ENCODE measurements at places on chromosomes 16 and 17.
A peak's percentile ranks its signal among the peaks of the same experiment; 100 is the strongest.

DNA sequence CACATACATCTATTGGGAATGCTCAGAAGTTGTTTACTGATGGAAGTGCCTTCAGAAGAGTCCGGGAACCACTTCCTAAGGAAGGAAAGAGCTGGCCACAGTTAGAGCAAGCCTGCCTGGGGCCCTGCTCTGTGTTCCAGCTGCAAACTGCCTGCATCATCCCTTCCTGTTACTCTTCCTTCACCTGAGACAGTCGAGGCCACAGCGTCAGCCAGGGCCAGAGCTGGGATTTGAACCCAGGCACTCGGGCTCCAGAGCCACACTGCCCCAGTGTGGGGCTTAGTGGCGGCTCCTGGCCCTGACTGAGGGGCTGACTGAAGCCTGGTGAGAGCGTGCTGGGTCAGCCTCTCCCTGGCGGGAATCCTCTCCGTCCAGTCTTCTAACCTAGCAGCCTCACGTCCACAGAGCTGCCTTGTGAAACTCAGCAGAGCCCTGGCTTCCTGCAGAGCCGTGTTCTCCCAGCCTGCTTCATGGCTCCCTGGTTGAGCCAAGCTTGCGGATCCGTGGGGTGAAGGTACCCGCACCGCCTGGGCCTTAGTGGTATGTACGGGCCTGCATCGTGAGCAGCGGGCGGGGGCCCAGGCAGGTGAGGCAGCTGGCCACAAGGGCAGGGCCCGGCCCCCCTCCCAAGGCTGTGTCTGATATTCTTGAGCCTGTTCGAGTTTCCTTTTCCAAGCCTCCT lies 4.6 kb upstream of the C17orf99 start:
- no peak for DNase-seq

DNA sequence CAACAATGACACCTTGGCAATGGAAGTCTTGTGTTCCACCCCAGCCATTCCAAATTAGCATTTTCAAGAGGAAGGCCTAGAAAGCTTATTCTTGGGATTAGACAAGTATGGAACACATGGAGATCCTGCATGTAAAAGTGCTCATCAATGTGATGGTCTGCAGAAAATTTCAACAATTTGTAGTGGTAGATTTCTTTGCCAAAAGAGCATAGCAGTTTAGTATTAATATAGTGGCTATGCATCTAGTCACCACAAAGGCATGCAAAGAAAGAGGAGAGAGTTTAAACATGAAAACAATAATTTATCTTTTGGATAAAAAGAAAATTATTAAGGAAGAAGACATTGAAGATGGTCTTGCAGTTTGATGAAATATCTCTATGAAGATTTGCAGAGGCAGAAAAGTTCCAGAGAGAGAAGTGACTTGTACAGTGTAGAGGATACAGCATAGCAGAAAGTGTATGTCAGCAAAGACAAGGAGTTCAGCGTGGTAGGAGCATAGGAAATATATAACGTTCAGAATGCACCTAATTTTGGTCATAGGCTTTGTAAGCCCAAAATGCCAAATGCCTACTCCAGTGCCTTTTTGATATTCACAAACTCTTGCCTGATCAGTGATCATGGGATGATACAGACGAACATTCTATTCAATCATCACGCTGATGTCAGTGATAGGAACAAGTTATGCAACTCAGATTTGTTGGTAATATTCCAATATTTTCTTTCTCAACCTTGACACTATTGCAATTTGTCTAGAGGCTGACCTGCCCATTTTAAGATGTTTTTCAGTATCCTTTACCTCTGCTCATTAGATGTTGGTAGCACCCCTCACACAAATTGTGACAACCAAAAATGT lies 727.9 kb upstream of the SOX9 start:
- DNase-seq, result no peak

DNA sequence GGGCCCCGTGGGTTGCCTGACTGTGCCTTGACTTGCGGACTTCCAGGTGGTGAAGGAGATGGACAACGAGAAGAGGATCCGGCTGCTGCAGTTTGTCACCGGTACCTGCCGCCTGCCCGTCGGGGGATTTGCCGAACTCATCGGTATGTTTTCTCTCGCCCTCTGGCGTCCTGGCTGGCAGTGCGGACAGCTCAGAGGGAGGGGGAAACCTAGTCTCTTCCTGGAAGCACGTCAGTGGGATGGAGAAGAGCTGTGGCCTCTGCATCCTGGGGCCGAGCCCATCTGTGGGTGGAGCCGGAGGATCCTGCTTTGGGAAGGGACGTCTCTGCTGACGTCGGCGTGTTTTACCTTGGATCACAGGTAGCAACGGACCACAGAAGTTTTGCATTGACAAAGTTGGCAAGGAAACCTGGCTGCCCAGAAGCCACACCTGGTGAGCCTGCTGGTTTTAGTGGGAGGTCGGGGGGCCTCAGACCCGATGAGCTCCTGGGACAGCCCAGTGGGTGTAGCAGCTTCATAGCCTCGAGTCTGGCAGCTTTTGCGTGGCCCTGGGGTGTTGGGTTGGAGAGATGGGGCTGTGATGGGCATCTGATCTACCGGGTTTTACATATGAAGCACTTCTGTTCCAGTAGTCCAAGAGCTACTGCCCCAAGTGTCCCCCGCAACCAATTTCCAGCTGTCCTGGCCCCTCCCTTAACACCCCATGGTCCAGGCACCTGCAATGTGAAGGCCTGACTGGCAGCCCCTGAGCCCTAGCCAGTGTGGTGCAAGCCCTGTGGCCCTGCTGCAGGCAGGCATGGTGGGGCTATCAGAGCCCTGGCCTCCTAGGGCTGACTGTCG lies 11.9 kb upstream of the CLEC18A start:
- no peak for DNase-seq

GRCh38 chr17:9576521-9577372 lies at the start of gene CFAP52:
CFAP52 (plus strand) TSS chr17:9576642; CDS start chr17:9576696, 54 bp downstream.
- DNase-seq, result peak; percentile 51

DNA sequence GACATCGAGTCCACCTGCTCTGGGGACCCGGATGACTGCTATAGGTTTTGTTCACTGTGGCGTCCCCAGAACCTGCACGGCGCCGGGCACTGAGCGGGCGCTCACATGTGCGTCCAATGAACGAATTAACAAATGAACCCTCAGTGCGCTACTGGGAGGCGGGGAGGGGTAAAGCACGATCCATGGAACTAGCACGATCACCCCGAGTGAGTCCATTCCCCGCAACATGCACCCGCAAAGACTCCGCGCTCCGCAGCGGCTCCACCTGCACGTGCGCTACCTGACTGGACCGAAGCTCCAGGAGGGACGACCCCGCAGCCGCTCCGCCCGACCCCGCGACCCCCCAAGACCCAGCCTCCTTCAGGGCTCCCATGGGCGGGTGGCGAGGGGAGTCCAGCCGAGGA lies 491 bp downstream of the TRAP1 start:
- DNase-seq, result no peak

- DNase-seq, result no peak
These were observed 110.2 kb downstream of the CCDC182 start for GRCh38 chr17:57634713-57635465.

DNA sequence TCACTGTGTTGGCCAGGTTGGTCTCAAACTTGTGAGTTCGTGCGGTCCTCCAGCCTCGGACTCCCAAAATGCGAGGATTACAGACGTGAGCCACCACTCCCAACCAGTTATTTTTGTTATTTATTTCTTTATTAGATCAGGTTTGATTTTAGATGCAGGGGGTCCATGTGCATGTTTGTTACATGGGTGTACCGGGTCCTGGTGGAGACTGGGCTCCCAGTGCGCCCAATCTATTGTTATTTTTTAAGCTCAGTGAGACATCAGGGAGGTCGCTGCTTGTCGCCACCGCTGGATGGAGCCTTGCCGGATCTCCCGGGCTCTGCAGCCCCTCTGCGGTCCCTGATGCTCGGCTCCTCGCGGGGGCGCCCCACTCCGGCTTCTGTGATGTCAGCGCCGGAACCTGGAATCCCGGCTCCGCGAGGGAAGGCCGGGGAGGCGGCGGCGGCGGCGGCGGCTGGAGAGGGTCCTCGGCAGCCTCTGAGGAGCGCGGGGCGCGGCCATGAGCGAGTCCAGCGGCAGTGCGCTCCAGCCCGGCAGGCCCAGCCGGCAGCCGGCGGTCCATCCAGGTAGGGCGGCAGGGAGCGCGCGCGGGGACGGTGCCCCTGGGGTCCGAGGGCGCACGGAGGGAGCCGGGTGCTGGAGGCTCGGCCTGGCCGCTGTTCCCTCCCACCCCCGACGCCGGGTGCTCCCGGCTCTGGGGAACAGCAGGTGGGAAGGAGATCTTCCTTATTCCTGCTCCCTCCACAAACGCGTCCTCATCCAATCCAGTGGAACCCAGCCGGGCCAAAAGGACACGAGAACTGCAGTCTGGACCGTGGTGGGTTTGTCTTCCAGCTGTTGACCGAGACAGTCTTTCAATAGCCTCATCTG lies at the start of gene TMC7:
Gene TMC7, plus strand, starts transcription at position 370 of the 870 bp plus-strand sequence. Its CDS starts 130 bp downstream, at position 500.
- DNase-seq, result no peak

DNA sequence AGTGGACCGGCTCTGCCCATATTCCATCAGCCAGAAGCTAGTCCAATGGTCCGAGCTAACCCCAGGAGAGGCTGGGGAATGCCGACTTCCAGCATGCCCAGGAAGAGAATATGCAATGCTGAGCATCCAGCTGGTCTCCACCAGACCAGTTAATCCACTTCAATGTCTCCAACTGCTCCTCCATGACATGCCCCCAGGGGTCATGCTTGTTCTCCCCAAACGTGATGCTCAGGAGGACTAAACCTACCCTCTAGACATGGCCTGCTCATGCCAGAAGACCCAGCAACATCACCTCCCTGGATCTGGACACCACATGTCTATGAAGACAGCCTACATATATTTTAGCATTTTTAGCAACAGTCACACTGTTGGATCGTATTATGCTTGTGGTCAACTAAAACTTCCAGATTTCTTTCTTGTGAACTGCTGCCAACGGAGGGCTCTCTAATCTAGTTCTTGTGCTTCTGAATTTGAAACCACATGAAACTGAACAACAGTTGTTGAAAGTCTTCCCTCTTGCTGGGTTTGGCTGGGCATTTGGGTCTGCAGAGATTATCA lies 245.1 kb downstream of the SOX9 start:
- DNase-seq, result no peak

DNA sequence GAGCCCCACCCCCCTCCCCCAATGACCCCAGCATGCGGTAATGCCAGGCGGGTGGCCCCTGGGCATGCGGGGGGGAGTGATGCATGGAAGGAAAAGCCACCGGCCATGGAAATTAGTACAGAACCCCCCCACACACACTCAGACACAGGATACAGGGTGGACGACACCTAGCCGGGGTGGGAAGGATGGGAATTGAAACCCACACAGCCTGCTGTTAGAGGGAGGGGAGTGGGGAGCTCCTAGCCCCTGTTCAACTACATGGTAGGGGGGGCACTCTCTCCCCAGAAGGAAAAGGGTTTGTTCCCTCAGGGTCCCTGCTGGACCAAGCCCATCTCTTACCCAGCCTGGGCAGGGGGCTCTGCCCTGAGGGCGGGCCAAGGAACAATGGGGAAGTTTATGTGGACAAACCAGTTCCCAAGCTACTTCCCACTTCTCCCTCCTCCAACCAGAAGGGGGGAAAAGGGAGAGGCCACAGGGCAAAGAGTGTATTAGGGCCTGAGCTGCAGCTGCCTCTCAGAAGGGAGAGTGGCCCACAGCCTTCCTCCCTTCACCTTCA lies 5.2 kb downstream of the TMUB2 start:
- no peak for DNase-seq

DNA sequence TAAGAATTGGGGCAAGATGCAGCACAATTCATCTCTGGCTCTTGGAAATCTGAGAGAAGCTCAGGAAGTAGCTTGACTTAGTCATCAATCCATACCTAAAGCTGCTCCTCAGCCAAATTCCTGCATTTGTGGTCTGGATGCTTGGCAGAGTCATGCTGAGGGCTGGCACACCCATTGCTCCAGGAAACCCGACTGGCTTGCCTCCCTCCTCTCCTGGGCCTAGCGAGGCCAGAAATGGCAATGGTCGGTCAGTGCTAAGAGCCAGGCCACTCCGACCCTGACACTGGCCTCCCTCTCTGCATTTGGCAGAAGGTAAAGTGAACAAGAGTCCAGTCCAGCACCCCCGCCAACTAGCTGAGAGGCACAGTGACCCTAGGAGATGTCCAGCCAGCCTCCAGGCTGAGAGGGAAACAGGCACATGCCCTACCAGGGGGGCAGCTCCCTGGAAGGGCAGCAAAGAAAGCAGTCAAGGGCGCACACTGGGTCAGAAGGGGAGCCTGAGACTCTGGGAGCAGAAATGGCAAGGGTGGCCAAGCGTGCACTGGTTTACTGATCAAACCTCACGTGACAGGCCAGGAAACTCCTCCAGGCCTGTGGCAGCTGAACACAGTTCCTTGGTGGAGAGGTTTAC lies 10.0 kb downstream of the POLDIP2 start:
- no peak for DNase-seq

GRCh38 chr16:19119564-19119963 lies 5.8 kb downstream of the ITPRIPL2 start:
- DNase-seq, result no peak

- no peak for DNase-seq
These were observed 53.5 kb downstream of the STX8 start for GRCh38 chr17:9522074-9522473.

DNA sequence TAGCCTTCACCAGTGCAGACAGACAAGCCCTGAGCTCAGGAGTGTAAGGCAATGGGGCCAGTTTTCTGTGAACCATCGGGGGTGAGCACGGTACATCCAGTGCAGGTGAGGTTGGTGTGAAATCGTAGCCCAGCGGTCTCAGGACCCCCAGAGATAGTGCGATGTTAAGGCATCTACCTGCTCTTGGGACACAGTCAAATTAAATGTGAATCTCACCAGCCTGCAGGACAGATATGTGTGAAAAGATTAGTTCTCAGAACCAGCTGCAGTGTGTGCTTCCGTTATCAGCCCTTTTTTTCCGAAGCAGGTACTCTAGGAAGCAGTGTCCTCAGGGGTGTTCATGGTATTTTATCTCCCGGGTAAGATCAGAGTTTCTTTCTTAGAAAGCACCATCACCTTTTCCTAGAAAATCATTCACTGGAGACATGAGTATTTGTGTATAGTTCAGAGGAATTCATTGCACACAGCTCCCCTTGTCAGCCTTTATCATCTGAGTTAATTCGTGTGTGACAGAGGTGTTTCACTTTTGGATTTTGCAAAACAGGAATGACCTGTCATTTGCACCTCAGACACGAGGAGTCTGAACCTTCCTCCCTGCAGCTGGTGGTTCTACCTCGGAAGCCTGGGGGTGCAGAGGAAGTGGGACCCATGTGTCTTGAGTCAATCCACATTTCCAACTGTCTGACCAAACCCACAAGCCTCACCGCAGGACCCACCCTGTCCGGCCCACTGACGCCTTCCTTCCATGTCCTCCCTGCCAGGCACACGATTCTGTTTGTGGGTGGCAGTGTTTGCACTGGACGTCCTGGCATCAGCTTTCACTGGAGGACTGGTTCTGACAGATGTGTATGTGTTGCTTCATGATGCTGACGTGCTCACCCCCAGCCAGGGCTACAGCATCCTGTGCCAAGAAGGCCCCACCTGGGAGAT lies 107.8 kb downstream of the CLEC16A start:
- DNase-seq, result no peak

GRCh38 chr16:19913340-19913645 lies 28.6 kb upstream of the GPRC5B start:
- DNase-seq, result no peak
